ENCODE measurements at places on chromosomes 1 and 21.

DNA sequence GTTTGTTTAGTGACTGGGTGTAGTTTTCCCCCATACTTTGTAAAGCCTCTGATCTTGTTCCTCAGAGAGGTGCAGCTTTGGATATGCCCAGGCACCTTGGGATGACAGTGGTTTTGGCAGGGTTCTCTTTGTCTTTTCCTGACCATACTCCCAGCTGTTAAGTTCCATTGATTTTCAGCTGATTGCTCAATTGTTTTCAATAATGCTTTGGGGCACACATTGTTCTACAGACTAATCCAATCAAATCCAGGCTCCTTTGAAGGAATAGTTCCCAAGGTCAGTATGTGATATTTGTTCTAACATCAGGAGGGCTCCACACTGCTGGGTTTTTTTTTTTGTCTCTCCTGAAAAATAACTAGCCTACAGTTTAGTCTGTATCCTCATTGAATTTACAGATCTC, 24.8 kb downstream of the PPP2R5A start:
- peak; percentile 37 for DNase-seq

DNA sequence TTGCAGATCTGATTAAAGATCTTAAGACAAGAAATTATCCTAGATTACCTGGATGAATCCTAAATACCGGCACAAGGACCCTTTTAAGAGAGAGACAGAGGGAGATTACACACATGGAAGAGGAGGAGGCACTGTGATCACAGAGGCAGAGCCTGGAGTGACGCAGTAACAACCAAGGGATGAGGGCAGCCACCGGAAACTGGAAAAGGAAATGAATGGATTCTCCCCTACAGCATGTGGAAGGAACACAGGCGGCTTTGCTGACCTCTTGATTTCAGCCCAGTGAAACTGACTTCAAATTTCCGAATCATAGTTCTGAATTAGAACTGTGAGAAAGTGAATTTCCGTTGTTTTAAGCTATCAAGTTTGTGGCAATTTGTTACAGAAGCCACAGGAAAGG, 50.2 kb upstream of the IVNS1ABP start:
- DNase-seq, result no peak

- peak; percentile 16 for DNase-seq
These were observed 467.5 kb upstream of the CXADR start for GRCh38 chr21:17045214-17045853.

- DNase-seq, result no peak
These were observed 100.0 kb downstream of the ETS2 start for GRCh38 chr21:38905752-38906151.

DNA sequence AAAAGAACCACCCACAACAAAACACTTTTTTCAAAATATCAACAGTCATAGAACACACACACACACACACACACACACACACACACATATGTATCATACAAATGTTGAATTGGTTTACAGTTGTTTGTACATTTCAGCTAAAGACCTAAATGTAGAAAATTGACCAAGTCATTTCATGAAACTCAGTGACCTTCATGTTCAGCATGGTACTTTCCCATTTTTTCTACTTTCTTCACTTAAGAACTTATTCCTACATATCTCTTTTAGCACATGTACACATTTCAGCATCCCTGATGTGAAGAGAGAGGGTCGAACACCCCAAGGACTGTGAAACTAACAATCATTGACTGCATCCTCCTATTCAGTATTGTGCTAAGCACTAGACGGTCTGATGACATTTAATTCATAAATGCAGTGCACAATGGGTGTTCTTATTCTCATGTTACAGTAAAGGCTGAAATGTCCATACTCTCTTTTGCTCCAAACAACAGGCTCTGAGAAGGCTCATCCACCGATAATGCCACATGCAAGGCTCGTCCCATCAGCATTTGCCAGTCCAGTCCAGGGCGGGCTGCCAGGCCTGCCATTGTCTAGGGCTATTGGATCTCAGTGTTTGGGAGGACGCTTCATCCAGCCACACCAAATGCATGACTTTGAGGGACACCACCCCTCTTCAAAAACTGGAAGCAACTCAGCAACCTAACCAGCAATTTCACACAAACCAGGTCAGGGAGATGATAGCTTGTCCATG, 150.1 kb upstream of the RUNX1 start:
- DNase-seq, result no peak

DNA sequence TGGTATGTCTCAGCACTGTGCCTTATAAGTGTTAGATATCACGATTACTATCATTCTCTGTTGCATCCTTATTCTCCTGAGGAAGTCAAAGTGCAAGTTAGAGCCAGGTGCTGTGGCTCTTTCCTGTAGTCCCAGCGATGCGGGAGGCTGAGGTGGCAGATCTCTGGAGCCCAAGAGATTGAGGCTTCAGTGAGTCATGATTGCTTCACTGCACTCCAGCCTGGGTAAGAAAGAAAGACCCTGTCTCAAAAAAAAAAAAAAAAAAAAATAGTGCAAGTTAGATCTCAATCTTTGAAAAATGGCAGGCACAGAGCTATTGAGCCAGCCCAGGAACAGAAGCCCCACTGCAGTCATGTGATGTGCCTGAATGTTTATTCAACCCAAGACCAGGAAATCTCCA, 147.8 kb upstream of the POGK start:
- no peak for DNase-seq

DNA sequence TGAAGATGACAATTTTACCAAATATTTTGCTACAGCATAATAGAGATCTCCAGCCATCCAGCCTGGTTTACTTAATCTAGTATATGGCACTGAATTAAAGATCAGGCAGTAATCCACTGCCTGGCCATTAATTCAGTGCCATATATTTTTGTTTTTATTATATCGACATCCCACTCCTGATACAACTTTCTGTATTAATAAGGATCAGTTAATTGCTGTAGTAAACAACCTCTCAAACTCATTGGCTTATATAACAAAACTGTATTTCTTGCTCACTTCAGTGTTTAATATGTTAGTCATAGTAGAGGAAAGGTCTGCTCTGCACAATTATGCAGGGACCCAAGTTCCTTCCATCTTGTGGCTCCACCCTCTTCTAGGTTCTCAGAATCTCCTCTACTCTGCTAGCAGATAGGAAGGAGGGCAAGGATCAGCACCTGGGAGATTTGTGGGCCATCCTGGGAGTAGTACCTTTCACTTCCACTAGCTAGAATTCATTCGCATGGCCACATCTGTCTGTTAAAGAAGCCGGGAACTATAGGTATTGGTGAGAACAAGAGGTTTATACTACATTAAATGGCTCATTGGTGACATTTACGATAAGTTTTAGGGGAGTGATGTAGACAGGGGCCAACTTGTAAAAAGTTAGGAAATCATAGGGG, 3.6 kb upstream of the ZDHHC18 start:
- DNase-seq, result no peak

- peak; percentile 85 for DNase-seq
These were observed 183.5 kb downstream of the RUNX1 start for GRCh38 chr21:34865400-34866241.

DNA sequence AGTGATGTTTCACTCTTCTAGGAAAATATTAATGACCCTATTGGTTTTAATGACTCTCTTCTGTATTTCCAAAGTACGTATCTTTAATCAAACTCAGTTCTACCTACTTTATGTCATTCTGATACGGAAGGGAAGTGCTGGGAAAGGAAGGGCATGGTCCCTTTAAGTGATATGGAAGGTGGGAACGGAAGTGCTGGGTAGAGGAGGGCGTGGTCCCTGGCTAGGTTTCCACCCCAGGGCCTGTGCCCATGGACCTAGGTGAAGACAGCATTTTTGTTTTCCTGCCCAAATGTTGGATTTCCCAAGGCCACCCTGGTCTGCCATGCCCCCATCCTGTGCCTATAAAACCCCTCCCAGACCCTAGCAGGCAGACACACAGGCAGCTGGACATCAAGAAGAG, 24.0 kb downstream of the RGS4 start:
- DNase-seq, result no peak

- DNase-seq, result no peak
These were observed 122.9 kb downstream of the UBR4 start for GRCh38 chr1:19087017-19087736.

- peak; percentile 77 for DNase-seq
These were observed 24.9 kb upstream of the C1QA start for GRCh38 chr1:22611530-22611947.

GRCh38 chr1:109636201-109636952, 16.7 kb downstream of the AMPD2 start:
- DNase-seq, result no peak

All from foreskin fibroblast (primary cell).